Spinal cord (tissue), 10 donors: ENCODE measurements at places on chromosomes 1 and 21. TPM values are rescaled to one million over a fixed set of nuclear protein-coding genes. Genes with fewer than 3 reads are reported as not detected.

- DNase-seq = no peak
Observed at GRCh38 chr1:232273011-232273410, 356.9 kb downstream of the SIPA1L2 start.

GRCh38 chr21:41581592-41582228 is 73.8 kb upstream of the TMPRSS2 start:
- no peak for DNase-seq

GRCh38 chr1:218673170-218673569 is 328.0 kb downstream of the TGFB2 start:
- no peak for DNase-seq

- no peak for DNase-seq
Observed at GRCh38 chr1:235006816-235007215, 121.8 kb downstream of the TOMM20 start.

- no peak for DNase-seq
Observed at GRCh38 chr1:8013800-8014199, 12.3 kb downstream of the ERRFI1 start.

CRYAA gene
- not detected for total RNA-seq

KRTAP11-1 gene
- not detected for total RNA-seq

DNA sequence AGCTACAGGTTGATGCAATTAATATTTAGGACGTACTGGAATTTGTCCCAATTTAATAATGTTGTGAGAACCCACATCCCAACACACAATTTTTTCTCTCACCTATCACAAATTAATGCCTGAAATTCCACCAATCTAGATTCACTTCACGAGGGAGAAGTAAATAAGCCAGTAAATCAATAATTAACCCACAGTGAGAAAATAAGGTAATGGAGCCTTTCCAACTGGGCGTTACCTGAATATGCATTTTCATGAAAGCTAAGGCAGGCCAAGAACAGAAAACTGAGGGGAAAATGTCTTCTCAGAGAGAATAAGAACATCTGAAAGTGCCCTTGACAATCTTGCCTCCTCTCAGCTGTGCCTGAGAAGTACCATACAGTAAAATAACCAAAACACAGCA is 240.8 kb upstream of the NR5A2 start:
- no peak for DNase-seq

- peak; percentile 81 for DNase-seq
Observed at GRCh38 chr21:28822486-28823335, 170.0 kb downstream of the LTN1 start.

LCE1B gene
- not detected for total RNA-seq

NECTIN4 gene
- 0.06 TPM for total RNA-seq

GRCh38 chr1:51690285-51690961 is 73.5 kb downstream of the OSBPL9 start:
- no peak for DNase-seq

- DNase-seq = no peak
Observed at GRCh38 chr1:85042413-85042812, 5.9 kb downstream of the MCOLN3 start.

NR5A2 gene
- total RNA-seq = 2.8 TPM

- DNase-seq = peak; percentile 20
Observed at GRCh38 chr1:183472488-183473216, at the start of gene SMG7. TSS of gene SMG7 (plus strand) at chr1:183472499. CDS start at chr1:183472621, 122 bp downstream.
